WERI-Rb-1 (cell line): ENCODE measurements at places on chromosomes 7 and 10.

- no peak for DNase-seq
These were observed 46.4 kb upstream of the PARD3 start for GRCh38 chr10:34861293-34862021.

- no peak for DNase-seq
These were observed 154.3 kb downstream of the GNAT3 start for GRCh38 chr7:80357530-80357929.

- DNase-seq: peak; percentile 83
These were observed at the start of gene HSPB1 for GRCh38 chr7:76302347-76303201. HSPB1 (plus strand) TSS chr7:76302673; CDS start chr7:76302713, 40 bp downstream.

GRCh38 chr10:24804956-24805355 is 81.3 kb upstream of the ARHGAP21 start:
- DNase-seq: no peak

- no peak for DNase-seq
These were observed 89.6 kb downstream of the FOXL3 start for GRCh38 chr7:379456-380138.

DNA sequence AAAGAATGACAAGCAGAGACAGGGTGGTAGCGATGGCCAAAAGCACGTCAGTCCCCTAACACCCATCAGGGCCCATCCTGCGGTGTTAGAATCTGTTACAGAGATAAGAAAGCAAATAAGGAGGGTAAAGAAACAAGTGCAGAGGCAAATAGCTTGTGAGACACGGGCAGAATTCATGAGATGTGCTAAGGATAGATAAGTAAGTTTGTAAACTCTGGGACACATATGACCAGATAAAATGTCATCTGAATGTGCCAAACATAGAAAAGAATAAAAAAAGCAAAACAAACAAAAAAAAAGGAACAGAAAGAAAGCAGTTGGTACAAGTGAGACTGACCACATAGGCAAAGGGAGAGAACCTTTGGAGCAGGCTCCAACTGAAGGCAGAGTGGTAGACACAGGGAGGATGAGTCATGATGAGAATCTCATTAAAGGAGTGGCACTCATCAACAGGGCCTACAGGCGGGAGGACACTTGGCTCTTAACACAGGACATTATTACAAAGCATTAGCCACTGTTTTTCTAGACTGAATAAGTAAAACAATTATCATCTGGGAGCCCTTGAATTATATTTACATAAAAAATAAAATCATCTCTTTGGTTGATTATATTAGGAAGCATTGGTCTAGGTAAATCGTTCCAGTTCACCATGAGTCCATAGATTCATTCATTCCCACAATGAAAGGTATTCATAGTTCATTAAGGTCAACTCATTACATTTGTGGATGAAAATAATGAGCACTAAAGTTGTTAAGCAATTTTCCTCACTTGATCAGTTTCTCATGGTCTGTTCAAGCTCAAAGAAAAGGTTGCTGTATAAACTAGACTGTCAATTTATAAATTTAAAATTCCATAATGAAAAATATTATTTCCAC is 21.5 kb upstream of the EPHB6 start:
- DNase-seq: no peak

DNA sequence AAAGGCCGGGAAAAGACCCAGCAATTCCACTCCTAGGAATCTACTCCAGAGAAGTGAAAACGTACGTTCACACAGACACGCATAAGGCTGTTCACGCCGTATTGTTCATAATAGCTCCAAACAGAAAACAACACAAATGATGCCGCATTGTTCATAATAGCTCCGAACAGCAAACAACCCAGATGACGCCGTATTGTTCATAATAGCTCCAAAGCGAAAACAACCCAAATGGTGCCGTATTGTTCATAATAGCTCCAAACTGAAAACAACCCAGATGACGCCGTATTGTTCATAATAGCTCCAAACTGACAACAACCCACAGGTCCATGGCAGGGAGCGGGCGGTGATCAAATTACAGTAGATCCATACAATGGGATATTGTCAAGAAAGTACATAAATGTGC is 85.2 kb upstream of the DNAAF5 start:
- no peak for DNase-seq

DNA sequence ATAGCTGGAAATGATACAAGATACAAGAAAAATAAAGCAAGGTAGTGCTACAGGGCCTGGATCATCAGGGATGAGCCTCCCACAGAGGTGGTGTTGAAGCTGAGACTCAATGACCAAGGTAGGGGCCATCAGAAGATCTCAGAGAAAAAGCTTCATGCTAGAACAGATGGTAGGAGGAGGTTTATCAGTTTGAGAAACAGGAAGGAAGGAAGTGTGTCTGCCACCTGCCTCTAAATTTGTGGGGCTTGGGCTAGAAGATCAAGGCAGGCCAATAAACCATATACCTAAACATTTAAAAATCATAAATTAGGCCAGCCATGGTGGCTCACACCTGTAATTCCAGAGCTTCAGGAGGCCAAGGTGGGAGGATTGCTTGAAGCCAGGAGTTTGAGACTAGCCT is 410.8 kb upstream of the PRKCQ start:
- DNase-seq: no peak

GRCh38 chr7:80379034-80379982 is 132.6 kb downstream of the GNAT3 start:
- no peak for DNase-seq

GRCh38 chr7:75579899-75580298 is 87.8 kb downstream of the SPDYE5 start:
- no peak for DNase-seq

GRCh38 chr10:119677904-119678755 is 26.9 kb downstream of the BAG3 start:
- no peak for DNase-seq

DNA sequence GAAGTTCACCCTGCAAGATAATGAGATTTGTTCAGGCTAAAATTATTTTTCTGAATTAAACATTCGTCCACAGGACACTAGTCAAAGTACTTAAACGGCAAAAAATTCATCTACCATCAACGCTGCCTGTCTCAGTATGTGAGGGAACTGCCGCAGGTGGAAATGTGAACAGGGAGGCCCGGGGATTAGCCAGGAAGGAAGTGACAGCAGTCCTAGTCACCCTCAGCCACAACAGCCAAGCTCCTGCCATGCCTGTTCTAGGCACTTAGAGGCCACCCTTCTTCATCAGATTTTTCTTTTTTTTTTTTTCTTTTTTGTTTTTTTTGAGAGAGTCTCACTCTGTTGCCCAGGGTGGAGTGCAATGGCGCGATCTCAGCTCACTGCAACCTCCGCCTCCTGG is 9.4 kb downstream of the NUDT5 start:
- no peak for DNase-seq

DNA sequence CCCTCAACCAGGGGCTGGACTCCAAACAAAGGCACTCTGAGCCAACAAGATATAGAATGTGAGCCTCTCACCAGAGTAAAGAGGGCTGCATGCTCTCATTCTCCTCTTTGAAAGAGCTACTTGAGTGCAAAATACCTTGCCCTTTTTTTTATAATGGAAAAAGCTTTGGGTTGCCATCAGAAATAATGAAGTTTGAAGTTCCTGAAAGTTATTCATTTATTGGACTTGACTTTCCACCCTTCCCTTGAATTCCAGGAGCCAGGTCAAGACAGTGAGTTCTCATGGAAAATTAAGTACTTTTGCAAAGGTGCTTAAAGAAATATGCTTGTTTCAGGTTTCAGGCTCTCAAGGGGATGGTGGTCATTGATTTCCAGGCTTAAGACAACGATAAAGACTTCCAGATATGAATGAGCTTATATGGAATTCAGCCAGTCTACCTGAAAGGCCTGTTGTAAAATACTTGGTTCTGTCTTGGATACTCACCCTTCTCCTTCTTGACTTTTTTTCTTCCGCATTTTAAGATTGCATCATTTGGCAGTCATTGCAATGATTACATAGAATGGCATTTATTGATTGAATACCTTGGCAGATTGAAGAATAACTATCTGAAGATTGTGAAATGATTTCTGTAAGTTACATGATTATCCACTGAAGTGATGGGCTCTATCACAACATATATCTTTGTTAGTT is 696.4 kb downstream of the INHBA start:
- no peak for DNase-seq
